ENCODE measurements at places on chromosomes 6 and 20.

- no peak for DNase-seq
These were observed 1.0 kb upstream of the PCIF1 start for GRCh38 chr20:45933266-45934045.

DNA sequence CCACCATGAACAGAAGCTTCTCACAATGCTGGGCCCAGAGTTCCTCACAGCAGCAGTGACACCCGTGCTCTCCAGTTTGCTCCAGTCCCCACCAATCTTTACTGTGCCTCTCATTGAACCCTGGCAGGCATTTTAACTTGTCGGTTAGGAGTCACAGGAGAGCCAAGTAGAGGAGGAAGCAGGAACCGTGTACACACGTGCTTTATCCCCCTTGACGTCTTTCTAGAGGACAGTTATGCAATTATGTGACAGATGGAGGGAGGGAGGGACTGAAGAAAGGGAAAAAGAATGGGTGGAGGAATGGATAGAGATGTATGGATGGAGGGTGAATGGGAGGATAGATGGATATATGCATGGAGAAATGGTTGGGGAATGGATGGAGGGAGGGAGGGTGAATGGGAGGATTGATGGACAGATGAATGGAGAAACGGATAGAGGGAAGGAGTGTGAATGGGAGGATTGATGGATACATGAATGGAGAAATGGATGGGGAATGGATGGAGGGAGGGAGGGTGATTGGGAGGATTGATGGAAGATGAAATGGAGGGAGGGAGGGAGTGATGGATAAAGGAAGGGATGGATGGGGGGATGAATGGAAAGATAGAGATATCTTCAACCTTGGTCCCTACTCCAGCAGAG, 26.0 kb downstream of the RBM38 start:
- DNase-seq: no peak

- DNase-seq: no peak
These were observed 15.7 kb upstream of the BHLHE23 start for GRCh38 chr20:63022501-63022900.

GRCh38 chr20:62595491-62595890, 46.8 kb upstream of the SLCO4A1 start:
- no peak for DNase-seq

GRCh38 chr6:88616380-88616779, 347.0 kb downstream of the RNGTT start:
- no peak for DNase-seq

DNA sequence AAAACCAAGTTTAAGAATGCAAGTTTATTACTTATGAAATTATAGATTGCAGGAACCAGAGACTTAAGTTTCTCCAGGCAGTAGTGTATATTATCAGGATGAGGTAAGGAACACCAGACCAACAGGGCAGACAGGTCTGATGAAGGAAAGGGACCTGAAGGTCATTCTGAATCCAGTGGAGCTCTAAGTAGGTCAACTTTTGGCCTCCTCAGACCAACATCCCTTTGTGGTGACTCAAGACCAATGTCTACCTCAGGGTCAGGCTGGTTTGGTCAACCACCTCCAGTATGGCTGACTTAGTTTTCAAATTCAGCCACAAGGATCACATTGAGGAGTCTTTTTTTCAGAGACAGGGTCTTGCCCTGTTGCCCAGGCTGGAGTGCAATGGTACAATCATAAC, 38.7 kb upstream of the TFAP2A start:
- no peak for DNase-seq

- DNase-seq: no peak
These were observed 68.8 kb downstream of the FGD2 start for GRCh38 chr6:37074053-37074827.

GRCh38 chr20:17911927-17912326, 56.7 kb downstream of the SNX5 start:
- DNase-seq: no peak

GRCh38 chr6:26472549-26473290, 15.0 kb downstream of the BTN2A1 start:
- no peak for DNase-seq

Measured in cardiac septum (tissue), 1 donor.